Transverse colon (tissue), 4 donors: ENCODE measurements at places on chromosomes 16 and 17. TPM values are rescaled to one million over a fixed set of nuclear protein-coding genes. Genes with fewer than 3 reads are reported as not detected.

DNA sequence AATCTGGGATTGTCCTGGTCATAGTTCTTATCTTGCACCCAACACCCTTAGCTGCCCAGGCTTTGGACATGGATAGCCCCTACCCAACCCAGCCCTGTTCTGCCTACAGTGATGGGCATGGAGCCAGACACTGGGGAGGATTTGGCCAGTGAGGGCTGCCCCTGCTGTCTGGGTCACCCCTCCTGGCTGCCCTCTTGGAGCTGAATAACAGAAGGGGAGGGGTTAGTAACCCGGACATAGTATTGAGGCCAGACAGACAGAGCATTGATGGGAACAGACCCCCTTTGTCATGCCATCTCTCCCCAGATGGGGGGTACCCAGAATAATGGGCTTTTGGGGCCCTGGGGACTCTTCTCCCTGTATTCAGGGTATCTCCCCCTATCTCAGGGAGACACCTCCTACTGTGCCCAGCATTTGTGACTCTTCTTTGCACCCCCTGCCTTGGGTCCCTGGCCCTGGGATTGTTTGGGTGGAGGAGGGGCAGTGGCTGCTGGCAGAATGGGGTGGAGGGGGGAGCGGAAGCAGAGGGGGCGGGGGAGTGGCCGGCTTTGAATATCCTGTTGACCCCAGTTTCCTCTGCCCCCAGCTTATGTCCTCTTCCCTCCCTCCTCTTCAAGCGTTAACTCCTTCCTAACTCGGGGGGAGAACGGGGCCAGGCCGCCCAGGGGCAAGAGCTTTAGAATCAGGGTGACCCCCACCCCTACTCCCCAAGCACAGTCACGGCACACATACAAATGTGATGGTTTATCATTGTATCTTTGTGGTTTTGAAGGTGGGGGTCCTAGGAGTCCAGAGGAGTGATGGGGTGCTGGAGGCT, 17.0 kb downstream of the GJD3 start:
- no peak for DNase-seq

DNA sequence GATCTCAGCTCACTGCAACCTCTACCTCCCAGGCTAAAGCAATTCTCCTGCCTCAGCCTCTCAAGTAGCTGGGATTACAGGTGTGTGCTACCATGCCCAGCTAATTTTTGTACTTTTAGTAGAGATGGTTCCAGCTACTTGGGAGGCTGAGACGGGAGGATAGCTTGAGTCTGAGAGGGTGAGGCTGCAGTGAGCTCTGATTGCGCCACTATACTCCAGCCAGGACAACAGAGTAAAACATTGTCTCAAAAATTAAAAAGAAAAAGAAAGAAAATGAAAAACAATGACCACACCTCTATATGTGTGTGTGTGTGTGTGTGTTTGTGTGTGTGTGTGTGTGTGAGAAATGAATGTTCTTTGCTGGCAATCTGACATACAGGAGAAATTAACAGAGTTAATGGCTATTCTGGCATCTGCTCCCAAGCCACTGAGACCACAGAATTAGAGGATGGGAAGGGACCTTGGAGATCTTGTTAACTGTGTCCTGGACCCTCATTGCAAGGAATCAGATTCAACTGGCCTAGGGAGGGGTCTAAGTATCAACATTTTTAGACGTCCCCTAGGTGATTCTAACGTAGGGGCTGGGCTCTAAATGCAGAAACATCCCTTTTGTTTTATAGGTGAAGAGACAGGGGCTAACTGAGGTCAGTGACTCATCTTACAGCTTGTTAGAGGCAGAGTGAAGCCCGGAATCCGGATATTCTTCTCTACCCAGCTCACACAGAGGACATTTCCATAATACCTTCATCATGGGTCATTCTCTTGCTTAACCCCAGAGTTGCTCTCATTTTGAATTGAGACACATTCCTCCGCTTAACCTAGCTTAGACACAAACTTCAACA, 16.4 kb upstream of the MARCHF10 start:
- no peak for DNase-seq

GRCh38 chr16:59046335-59046734, 312.2 kb upstream of the GOT2 start:
- no peak for DNase-seq

- no peak for DNase-seq
These were observed 16.4 kb downstream of the IGF2BP1 start for GRCh38 chr17:49013311-49014213.

The NACA2 gene
- not detected for total RNA-seq

GRCh38 chr16:81715358-81716196, 63.5 kb upstream of the PLCG2 start:
- no peak for DNase-seq

- DNase-seq = peak; percentile 62
These were observed 184.8 kb upstream of the GSE1 start for GRCh38 chr16:85428168-85428898.

The AOC2 gene
- total RNA-seq = 1.1 TPM

DNA sequence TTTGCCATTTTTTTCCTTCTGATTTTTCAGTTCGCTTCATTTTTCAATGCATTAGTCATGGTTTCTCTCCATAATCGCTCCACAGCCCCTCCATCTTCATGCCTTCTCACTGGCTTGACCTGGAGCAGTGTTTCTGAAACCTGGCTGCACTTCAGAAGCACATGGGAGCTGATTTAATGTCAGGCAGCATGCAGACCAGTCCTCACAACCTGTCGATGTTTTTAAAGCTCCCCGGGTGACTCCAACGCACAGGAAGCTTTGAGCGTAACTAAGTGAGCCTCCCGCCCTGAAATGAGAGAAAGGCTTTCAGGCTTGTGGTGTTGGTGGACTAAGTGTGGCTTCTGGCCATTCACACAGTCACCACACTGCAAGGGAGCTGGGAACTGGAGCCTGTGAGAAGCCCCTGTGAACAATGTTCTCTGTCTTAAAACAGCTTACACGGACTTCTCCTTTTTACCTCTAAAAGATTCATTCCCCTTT, 16.8 kb upstream of the DRG2 start:
- no peak for DNase-seq

The CD300C gene
- total RNA-seq = 0.32 TPM

The SLC5A11 gene
- not detected for total RNA-seq

The EPOP gene
- total RNA-seq = 0.14 TPM

DNA sequence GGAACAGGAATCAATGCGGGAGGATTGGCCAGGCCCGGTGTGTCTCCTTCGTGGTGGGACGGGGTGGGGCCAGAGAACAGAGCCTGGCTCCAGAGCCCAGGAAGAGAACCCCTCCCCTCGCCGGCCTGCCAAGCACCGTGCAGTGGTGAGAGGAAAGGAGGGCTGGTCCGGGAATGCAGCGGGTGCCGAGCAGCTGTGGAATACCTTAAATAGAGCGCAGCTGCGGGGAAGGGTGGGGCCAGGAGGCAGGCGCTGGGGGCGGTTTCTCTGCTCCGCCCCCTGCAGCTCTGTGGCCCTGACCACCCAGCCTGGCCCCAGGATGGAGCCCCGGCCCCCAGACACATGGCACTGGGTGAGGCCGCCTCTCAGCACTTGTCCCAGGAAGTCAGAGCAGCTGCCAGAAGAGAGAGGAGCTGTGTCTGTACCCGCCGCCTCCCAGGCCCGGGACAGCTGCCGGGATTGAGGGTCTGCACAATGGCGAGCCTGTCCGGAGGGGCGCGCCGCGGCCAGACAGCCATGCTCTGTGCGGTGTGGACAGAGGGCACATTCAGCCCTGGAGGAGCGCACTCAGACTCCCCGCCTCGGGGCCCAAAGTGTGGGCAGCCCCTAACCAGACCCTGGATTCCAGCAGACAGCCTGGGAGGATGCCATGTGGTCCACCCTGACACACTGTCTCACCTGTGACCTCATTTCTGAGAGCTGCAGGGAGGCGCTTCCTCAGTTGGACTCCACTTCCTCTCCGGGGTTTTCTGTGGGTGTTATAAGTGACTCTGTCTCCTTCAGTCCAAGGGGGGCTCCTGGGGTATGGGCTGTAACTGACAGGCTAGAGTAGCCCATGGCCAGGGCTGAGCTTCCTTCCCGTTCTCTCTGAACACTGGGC, 268.8 kb downstream of the SEC14L1 start:
- peak; percentile 69 for DNase-seq

The CYGB gene
- 7.5 TPM for total RNA-seq

DNA sequence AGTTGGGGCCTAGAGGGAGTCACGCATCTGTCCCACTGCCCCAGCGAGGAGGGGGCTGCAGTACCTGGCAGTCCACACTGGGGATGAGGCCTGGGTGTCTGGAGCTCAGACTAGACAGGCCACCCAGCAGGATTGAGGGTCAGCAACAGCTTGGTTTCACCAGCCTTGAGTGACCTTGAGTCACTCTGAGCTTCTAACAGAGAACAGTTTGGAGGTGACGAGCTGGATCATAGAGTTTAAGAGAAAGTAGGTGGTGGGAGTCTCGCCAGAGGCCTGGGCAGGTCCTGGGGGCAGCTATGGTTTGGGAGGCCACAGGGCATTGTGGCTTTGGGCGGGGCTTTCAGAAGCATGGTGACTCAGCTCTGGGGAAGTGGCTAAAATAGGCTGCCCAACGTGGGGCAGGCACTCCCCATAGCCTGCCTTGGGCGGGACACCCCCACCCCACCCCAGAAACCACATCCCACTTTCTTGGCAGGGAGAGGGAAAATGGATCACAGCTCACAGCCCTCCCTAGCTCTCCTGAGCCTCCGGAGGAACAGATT, 20.5 kb downstream of the CDC42EP4 start:
- peak; percentile 76 for DNase-seq

- DNase-seq = no peak
These were observed 60.5 kb downstream of the SLC5A11 start for GRCh38 chr16:24906199-24906808.

- DNase-seq = peak; percentile 29
These were observed 1.1 kb upstream of the THRA start for GRCh38 chr17:40061609-40062038.

The CPNE2 gene
- 116 TPM for total RNA-seq

The CCL4L2 gene
- not detected for total RNA-seq

The COL1A1 gene
- total RNA-seq = 210 TPM

GRCh38 chr17:56665864-56666263, 72.4 kb downstream of the NOG start:
- no peak for DNase-seq

DNA sequence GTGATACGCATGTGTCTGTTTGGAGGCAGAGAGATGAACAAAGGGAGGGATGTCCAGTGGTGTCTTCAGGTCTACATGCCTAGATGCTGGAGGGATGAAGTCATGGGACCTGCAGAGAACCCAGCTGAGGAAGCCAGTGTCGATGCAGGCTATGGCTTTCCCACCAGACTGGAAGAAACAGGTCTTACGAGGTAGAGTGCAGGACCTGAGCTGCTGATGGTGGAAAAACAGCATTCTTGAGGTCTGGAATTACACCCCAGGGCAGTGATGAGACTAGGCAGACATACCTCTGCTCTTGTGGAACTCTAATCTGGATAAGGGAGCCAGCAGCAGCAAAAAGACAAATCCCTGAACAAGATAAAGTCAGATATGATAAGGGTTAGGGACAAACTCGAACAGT, 37.4 kb downstream of the ARSG start:
- no peak for DNase-seq

DNA sequence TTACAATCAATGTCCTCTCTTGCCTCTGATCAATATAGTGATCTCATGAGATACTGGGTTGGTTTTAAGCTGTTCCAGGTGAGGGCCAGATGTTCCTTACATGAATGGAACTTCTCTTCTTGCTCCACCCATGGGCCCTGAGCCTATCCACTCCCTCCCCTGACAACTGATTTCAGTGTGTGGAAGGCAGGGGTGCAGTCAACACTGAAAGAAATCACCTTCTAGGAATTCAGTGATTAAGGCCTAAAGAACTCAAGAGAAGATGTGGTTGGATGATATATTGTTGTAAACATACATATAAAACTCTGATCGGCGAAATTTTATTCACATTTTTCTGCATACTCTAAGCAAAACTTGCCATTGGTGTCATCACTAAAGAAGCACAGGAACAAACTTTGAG, 6.7 kb upstream of the GOSR2 start:
- no peak for DNase-seq

DNA sequence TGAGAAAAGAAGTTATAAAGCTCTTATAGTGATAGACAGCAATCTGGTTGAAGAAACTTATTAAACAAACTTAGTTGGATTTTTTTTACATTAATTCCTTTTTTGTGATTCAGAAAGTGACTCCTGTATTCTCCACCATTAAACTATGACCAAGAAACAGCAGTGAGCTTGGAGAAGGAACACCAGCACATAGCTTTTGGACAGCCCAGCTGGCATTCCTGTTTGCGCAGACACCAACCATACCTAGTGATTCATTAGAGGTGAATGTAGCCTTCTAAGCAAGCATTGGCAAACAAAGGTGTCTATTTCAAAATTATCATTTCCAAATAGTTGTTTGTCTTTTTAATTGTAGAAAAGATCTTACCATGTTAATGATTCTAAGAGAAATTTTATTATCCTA, 94.4 kb downstream of the STXBP4 start:
- DNase-seq = no peak

GRCh38 chr16:31202414-31203375, at the start of gene PYCARD:
Gene PYCARD, minus strand, starts transcription at chr16:31202760. Its CDS starts 70 bp downstream, at chr16:31202690.
- peak; percentile 82 for DNase-seq

- DNase-seq = no peak
These were observed 24.0 kb downstream of the CMC2 start for GRCh38 chr16:80982646-80983045.

The ADAM11 gene
- 2.0 TPM for total RNA-seq

DNA sequence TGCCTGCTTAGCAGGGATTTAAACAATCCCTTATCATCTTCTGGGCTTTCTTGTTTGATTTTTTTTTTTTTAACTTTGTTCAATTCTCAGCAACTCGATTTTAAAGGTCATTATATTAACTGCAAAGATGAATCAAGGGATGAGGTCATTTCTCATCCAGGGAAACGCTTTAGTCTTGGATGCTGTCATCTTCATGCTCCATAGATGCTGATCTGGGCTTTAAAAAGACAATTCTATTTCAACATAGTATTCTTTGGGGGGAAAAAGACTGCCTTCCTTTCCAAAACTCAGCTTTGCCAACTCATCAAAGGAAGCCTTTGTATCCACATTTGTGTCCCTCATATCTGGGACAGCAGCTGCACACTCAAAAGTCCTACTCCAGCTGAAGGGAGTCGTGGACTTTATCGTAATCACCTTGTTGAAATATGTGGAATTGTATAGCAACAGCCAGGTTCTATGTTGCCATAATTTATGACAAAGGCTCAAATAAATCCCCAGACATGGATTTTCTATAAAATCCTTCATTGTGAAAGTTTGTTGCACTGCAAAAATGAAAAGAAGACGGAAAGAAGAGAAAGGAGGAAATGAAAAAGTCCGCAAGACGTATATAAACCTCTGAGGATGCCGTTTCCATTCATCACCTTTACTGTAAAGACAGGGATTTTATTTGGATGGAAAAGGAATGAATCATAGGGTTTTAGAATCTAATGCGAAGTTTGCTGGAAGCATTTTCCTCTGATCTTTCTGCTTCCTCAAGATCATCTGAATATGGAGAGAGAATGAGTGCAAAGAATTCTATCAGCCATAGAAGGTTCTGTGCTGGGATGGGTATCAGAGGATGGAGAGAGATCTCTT, 48.6 kb upstream of the XYLT1 start:
- no peak for DNase-seq

- no peak for DNase-seq
These were observed 584 bp upstream of the SLC16A5 start for GRCh38 chr17:75087182-75087557.

- no peak for DNase-seq
These were observed 15.7 kb downstream of the PDP2 start for GRCh38 chr16:66895999-66896398.

GRCh38 chr17:19016297-19016696, 11.7 kb upstream of the FAM83G start:
- no peak for DNase-seq

The SHISA9 gene
- 1.6 TPM for total RNA-seq

- DNase-seq = no peak
These were observed 9.8 kb upstream of the TEX19 start for GRCh38 chr17:82349287-82349701.

The GRB7 gene
- 44.5 TPM for total RNA-seq

GRCh38 chr16:78118469-78119025, 19.1 kb downstream of the WWOX start:
- DNase-seq = no peak
